Femur (tissue), 1 donor: ENCODE measurements at places on chromosomes 2 and 18.

GRCh38 chr18:53682796-53683195 is 541.7 kb downstream of the MBD2 start:
- DNase-seq, result no peak

- no peak for DNase-seq
These were observed 330.5 kb upstream of the TCF4 start for GRCh38 chr18:55918444-55918843.

DNA sequence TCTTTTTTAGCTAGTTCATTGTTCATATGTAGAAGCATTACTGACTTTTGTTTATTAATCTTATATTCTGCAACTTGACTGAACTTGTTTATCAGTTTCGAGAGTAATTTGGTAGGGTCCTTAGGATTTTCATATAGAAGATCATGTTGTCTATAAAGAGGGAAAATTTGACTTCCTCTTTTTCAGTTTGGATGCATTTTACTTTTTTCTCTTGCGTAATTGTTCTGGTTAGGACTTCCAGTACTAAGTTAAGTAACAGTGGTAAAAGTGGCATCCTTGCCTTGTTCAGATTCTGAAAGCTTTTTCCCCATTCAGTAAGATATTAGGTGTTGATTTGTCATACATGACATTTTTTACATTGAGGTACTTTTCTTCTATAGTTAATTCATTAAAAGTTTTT is 726.0 kb downstream of the KCNJ3 start:
- DNase-seq, result no peak

- DNase-seq, result no peak
These were observed 96.8 kb downstream of the CAPN13 start for GRCh38 chr2:30710461-30710860.

- no peak for DNase-seq
These were observed 41.5 kb downstream of the SP140 start for GRCh38 chr2:230267059-230267458.

GRCh38 chr18:73007195-73007914 is 139.6 kb upstream of the NETO1 start:
- no peak for DNase-seq

GRCh38 chr2:223692191-223692947 is 90.2 kb upstream of the SCG2 start:
- DNase-seq, result peak; percentile 25

GRCh38 chr2:167492486-167492885 is 604.2 kb downstream of the XIRP2 start:
- DNase-seq, result no peak

DNA sequence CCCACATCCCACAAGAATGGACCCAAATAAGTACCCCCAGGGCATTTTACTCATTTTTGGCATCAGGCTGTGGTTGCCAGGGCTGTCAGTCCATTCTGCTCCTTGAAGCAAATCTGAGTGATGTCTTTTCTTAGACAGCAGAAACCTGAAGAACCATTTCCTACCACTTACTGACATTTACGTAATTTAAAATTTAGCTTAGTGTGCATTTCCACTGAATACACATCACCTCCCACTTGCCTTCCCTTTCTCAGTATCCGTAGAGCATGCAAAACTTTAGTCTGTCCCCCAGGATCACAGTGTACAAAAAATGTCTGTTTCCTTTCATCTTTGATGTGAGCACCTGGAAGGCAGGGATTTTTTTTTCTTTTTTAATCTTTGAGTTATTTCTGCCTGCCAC is 130.3 kb downstream of the XIRP2 start:
- no peak for DNase-seq

DNA sequence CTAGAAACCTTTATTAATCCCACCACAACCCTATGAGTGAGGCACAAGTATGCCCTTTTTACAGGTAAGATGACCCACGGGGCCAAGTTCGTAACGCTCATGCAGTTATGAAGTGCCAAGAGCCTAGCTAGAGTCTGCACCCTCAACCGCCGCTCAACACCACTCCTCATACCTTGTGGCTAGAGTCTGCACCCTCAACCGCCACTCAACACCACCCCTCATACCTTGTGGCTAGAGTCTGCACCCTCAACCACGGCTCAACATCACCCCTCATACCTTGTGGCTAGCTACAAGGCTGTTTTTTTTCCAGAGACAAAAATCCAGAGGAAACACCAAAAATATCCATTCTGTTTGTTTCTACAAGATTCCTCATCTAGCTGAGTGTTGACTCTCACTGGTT is 4.6 kb downstream of the TXNL4A start:
- no peak for DNase-seq

DNA sequence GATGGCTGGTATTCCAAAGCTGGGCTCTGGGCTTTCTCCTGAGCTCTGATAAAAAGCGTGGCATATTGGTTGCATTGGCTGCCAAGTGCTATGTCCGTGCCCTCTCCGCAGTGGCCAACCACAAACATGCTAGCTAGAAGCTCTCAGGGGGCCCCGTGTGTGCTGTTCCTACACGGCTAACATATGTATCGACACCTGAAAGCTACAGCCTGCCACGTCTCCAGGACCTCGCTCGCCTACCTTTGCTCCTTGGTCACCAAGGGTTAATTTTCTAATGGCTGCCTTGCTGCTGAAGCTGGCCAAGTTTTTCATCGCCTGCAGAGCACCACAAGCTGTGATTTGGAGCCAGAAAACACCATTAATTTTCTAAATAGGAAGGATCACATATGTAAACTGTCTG is 888.4 kb downstream of the BCL11A start:
- no peak for DNase-seq

DNA sequence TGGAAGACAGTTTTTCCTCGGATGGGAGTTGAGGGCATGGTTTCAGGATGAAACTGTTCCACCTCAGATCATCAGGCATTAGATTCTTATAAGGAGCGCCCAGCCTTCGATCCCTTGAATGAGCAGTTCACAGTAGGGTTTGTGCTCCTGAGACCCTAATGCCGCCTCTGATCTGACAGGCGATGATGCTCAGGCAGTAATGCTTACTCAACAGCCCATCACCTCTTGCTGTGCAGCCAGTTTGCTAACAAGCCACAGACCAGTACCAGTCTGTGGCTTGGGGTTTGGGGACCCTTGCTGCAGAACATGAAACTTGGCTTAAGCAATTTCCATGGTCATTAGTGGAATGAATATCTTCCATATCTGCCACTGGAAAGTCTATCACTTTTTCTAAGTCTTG is 56.4 kb downstream of the GORASP2 start:
- no peak for DNase-seq

DNA sequence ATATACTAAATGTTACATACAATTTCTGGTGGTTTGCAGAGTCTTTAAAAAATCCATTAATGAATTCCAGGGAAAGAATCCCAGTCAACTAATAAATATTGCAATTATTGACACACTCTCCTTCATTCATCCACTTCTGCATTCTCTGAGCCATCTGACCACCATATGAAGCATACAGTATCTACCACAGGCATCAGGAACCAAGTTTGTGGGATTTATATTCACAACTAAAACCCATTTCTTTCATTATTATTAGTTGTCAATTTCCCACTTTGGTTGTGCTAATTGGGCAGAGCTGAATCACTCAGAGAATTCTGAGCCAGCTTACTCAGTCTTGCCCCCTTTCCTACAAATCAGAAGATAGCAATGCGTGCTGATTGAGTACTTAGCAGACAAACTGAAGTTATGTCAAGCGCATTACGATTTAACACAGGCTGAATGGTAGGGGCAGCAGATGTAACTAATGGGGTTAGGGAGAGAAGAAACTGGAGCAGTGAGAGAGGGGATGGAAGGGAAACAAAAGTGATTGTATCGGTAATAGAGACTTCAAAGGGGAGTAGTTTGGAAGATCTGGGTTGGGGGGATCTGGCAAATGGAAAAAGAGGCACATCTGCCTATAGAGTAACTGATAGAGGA is 52.3 kb downstream of the ZEB2 start:
- DNase-seq, result no peak
